ENCODE measurements at places on chromosomes 5 and 9.

DNA sequence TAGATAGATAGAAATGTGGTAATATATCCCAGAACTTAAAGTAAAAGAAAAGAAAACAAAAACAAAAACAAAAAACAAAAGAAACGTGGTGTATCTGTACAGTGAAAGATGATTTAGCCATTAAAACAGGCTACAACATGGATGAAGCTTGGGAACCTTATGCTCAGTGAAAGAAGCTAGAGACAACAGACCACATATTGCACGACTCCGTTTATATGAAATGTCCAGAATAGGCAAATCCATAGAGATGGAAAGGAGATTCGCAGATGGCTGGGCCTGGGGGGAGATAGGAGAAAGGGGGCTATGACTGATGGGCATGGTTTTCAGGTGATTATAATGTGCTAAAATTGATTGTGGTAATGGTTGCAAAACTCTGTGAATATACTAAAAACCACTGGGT is 86.6 kb downstream of the ROR2 start:
- no peak for DNase-seq

- DNase-seq: no peak
Observed at GRCh38 chr9:95497772-95498171, 19.0 kb downstream of the PTCH1 start.

DNA sequence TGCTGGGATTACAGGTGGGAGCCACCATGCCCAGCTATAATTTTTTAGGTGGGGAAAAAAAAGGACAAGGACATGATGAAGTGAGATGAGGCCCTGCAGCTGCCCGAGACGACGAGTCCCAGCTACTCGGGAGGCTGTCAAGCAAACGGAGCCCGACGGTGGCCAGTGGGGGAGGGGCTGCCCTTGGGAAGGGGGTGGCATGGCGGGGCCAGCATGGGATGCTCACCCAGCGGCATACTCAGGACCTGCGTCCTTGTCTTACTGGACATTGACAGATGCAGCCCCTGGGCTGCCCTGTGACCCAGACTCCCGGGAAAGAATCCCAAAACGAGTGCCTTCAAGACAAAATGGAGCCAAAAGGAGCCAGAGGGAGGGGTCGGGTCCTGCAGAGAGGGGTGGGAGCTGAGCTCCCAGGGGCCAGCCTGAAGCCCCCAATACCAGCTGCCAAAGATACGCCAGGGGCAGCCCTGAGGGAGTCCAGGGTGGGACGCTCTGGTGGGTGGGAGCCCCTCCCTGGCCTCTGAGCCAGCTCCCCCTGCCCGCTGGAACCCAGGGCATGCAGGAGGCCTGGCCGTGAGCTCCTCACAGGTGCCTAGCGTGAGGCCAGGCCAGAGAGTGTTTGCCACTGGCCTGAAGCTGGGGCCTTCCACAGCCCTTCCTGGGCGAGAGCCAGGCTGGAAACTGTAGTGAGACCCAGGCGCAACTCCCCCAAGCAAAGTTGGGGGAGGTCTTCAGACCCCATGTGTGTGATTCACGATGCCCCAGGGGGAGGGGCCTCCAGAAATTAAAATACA is 15.7 kb downstream of the CCDC187 start:
- DNase-seq: no peak

- DNase-seq: no peak
Observed at GRCh38 chr5:96880444-96881164, 4.3 kb downstream of the ERAP2 start.

GRCh38 chr5:90810211-90810610 is 251.6 kb downstream of the ADGRV1 start:
- no peak for DNase-seq

- no peak for DNase-seq
Observed at GRCh38 chr5:1012313-1012841, 3.8 kb downstream of the NKD2 start.

GRCh38 chr5:24899180-24899579 is 254.4 kb upstream of the CDH10 start:
- no peak for DNase-seq

DNA sequence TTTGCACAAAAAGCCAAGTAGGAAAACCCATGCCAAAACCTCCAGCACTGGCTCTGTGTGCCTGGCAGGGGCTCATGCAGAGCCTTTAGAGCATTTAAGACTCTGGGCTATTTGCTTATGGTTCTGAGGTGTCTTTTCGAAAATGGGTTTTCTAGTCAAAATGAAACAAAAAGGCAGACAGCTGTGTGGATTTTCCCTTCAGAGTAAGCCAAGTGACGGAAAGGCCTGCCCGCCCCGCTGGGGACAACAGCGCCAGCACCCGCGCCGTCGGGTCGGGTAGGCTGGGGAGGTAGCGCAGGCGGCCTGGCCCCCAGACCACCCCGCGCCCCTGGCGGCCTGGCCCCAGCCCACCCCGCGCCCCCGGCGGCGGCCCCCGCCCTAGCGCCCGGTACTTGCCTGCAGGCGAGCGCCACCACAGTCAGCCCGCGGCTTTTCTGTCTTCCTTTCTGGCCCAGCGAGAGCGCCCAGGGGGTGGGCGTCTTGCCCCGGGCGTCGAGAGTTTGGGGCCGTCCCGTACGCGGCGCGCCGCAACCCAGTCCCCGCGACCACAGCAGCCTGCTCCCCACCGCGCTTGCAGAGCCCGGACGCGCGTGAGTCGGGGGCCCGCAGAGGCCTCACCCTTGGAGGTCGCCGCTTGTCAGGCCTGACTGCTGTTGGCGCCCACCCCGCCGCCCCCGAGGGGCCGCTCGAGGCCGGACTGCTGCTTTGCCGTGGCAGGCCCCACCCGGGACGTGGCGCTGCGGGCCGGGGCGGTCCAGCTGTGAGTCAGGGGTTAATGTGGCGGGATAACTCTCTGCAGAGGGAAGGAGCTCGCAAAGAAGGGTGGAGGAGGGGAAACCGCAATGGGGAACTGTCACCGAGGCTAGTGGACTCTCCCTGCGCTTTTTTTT is at the start of gene TICAM2:
TSS of gene TICAM2 (minus strand) at position 779 of the 890 bp plus-strand sequence. CDS start 21,223 bp downstream, outside the sequence.
- no peak for DNase-seq

DNA sequence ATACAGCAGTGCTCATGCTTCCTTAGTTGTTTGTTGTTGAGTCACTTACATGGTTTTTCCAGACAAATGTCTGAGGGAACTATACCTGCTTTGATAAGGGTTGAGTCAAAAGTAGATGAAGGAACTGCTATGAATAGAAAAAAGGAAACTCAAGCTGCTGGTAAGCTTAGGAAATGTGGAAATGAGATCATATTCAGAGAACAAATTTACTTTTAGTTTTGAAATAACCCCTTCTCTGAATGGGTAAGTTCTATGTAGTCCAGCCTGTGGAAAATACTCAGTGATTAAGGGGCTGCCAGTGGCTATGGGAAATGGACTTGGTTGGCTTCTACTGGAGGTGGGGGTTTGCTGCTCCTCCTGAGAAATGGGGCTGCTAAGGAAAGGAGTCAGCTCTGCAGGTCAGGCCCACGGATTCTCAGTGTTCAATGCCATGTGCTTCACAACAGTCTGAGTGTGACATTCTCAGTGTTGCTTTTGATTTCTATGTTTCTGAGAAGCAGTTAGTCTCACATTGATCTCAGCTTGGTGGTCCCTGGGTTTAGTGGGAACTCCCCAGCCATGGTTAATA is 47.7 kb upstream of the GLRX start:
- no peak for DNase-seq

DNA sequence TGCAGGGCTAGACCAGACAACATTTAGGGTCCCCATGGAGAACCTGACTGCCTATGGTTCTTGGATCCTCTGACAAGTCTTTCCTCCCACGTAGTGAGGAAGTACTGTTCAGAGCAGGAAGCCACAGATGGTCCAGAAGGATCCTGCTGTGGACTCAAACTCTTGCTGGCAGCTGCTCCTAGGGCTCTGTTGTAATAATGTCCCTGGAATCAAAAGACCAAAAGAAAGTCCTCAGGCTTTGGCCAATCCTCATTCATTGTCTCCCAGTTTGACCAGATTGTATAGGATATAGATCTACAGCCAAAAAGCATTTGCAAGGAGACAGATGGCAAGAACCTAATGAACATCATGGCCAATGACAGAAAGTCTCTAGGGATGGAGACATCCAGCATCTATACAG is 53.9 kb downstream of the SEMA6A start:
- no peak for DNase-seq

DNA sequence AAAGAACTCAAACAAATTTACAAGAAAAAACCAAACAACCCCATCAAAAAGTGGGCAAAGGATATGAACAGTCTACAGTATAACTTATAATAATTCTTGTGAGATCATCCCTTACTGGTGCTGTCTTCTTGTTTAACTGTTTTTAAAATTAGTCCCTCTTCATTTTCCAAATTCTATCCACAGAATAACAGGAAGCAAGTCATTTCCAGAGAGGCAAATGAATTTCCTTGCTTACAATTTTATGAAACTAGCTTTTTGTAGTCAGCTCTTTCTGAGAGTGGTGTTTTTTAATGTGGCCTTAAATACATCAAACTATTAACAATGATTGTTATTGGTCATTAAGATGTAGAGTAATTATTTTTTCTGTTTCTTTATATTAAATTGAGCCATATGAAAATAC is 40.6 kb downstream of the FAM174A start:
- no peak for DNase-seq

DNA sequence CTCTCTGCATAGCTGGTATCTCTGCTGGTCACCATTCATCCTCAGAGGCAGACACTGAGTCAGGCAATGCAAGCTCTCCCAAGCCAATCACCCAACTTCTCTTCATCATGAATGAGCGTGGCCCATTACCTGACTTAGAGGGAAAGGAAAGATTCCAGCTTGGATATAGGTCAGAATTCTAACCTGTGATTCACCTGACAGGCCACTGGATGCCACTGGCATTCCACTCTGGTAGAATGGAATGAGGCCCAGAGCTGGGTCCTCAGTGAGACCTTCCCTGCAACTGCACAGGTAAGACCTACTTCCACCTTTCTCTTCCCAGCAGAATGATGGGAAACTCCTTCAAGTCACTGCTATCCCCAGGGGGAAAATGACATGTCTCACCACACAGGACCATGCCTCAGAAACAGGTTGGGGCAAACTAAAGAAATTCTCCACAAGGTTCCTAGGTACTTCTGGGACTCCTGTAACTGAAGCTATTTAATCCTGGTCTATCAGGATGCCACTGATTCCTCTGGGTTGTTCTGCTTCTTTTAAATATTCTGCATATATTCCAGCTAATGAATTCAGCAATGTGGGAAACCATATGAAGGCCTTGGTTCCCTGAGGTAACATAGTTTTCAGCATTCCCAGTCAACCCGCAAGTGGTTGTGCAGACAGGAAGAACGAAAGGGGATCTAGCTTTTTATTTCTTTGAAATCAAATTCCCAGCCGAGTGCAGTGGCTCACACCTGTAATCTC is 62.0 kb downstream of the SUSD1 start:
- DNase-seq: no peak

DNA sequence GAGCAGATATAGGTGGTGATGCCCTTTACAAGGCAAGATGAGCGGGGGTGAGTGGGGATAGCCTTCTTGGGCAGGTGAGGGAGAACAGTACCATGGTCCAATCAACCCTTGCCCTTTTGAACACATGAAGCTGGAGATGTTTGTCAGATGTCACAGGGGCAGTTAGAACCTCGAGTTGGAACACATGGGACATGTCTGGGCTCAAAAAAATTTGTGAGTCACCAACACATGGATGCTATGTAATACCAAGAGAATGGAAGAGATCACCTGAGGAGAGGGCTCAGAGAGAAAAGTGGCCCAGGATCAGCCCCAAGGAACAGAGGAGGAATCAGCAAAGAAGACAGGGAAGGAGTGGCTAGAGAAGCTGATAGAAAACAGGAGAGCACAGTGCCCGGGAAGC is 4.7 kb downstream of the PHYKPL start:
- no peak for DNase-seq

DNA sequence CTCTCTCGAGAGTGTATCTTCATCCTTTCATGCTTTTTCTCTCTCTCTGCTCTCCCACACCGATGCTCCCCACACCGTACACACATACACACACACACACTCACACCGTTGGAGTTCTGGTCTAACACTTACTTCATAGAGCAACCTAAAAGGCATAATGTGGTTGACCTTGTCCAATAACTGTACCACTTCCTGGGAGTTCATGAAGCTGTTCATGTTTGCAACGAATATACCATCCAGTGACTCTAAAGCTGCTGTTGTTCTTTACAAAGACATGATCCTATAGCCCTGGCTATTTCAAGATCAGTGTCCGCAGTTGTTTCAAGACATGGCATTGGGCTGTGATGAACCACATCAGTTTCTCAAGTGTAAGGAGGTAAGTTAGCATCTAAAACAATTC is 10.0 kb downstream of the MEF2C start:
- no peak for DNase-seq

DNA sequence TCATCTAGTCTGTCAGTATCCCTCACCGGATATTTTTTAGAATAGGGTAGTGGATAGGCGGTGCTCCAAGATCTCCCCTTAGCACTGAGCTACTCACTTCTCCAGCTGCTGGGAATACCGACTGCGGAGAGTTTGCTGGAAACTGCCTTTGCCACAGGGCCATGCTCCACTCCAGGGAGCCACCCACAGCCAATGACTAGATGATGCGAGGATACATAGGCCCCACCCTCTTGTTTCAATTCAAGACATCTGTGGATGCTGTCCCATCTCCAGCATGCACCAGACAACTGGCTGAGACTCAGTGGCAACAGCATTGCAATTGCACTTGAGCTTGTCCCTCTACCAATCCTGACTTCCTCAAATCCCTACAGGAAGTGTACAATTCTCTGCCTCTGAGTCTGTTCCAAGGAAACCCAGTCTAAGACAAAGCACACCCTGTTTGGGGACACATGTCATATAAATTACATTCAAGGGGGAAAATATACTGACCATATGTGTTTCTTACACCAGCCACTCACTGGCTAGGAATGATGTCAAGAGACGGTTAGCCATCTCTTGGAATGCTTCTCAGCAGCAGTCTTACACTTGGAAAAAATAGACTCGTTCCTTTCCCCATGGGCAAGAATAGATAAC is 312.6 kb upstream of the KIF2A start:
- no peak for DNase-seq

DNA sequence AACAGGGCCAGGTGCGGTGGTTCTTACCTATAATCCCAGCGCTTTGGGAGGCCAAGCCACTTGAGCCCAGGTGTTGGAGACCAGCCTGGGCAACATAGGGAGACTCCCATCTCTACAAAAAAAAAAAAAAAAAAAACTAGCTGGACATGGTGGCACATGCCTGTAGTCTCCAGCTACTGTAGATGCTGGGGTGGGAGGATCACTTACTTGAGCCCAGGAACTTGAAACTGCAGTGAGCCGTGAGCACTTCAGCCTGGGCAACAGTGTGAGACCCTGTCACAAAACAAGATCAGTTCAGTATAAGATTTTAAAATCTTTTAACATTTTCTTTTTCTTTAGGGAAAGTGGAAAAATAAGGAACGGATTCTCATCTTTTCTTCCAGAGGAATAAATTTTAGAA is 2.5 kb downstream of the BRIX1 start:
- no peak for DNase-seq

DNA sequence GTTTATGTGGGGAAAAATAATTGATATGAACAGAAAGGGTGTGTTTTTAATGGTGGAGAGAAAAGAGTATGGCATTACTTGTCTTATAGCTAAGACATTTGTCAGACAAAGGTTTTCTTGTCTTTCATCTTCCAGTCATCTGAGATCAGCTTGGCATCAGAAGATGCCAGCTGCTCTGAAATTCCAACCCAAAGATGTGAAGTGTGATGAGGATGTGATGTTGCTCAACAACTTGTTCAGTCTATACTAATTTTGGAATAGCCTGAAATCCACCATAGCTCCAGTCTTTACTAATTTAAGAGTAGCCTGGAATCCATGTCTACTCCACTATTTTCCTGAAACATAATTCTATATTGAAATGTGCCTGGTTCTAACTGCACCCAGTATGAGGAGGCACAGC is 182.3 kb downstream of the CFAP90 start:
- no peak for DNase-seq

Measured in renal pelvis (tissue), 12 donors.